Stromal cell of bone marrow (primary cell): ENCODE measurements at places on chromosomes 5 and 9.

DNA sequence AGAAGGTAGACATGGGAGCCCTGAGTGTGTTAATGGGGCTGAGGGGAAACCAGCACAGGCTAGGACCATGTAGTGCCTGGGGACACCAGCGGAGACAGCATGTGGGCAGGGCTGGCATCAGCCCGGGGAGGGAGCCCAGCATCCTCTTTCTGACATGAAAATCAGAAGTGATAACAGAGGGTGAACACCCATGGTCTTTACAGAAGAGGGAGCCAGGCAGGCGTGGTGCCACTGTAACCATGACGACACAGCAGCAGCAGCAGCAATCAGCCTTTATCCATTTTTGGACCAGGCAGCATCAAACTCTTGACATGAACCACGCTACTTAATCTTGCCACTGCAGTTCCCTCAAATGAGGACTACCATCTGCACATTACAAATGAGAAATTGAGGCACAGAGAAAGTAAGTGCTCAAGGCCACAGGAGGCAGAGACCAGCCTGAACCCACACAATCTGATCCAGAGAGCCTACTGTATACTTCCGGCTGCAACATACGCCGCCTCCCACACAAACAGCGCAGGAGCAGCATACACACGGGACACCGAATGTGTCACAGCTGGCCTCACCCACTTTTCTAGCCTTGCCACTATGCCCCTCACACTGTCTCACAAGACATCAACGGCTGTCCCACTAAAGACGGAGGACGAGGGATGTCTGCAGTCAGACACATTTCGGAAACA lies 23.8 kb downstream of the CAMSAP1 start:
- no peak for DNase-seq

DNA sequence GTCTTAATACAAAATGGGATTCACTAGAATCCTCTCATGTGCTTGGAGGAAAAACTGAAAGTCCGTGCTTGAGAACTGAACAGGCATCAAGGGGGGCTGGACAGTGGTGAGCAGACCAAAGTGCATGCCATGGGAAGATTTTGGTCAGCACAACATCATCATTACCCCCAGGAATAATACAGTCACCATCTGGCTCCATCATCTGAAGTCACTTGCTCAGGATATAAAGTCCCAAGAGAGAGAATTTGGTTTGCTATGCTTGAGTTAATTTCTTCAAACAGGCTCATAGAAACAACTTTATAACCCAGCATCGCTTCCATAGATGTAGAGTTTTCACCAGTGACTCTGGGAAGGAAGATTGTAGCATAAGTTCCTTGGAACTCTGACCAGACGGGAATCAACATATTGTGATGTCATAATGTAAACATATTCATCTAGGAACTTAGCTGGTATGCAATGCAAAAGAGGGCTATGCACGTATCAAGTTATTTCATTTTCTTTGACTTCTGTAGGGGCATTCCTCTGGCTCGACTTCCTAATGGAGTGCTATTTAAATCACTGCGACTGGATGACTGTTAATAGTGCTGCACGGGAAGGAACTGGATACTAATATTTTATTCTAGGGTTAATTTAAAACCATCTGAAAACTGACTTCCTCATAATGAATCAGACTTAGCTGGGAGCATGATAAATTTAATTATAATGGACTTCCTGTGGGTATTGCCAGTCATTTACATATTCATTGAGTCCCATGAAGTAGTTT lies 145.2 kb downstream of the MTRR start:
- DNase-seq: no peak

GRCh38 chr5:13994621-13995253 lies 50.2 kb upstream of the DNAH5 start:
- DNase-seq: no peak

DNA sequence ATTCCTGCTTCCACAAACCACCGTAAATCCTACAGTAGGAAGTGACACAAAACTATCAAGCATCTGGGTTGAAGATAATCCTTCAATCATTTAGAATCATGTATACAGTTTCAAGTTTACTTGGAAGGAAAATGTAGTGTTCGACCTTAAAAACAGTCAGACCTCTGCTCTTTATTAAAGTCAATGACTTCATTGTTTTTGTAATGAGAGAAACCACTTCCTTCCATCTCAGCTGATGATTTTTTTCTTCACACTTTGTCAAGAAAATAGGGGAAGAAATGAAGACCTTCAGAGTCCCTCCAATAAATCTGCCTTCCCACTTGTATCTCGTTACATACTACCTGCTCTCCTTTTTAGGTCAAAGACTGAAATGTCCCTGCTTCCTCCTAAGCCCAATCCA lies 30.1 kb downstream of the TUSC1 start:
- no peak for DNase-seq

DNA sequence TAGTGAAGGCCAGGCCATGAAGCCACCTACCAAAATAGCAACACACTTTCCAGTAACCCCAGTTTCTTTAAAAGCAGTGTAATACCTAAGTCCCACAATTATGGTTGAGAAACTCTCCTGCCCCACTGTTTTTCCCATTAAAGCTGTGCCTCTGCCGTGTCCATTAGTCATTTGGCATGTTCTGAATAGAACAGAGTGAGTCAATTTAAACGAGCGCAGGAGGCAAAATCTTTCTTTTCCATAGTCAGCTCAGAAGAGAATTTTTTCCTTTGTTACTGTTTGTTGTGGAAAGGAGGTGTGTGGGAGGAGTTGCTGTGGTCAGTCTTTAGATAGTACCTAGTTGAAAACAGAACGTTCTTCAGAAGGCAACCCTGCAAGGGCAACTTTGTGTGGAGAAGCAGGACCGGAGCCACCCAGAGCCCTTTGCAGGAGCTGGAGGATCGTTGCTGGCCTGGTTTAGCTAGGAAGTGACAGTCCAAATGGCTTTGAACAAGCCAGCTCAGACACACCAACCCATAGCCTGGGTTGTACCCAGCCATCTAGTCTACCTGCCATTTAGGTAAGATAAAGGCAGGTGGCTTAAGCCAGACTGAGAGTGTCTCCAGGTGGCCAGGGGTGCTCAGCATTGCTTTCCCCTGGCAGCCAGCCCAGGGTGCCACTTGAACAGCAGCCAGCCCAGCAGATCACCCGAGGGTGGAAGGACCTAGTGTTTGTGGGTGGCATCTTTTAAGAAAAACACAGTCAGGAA lies 30.4 kb downstream of the GADD45G start:
- DNase-seq: peak; percentile 62

- DNase-seq: peak; percentile 29
Measured at GRCh38 chr5:36739751-36740221, 133.4 kb downstream of the SLC1A3 start.

- DNase-seq: no peak
Measured at GRCh38 chr9:117873664-117874063, 169.5 kb downstream of the TLR4 start.

DNA sequence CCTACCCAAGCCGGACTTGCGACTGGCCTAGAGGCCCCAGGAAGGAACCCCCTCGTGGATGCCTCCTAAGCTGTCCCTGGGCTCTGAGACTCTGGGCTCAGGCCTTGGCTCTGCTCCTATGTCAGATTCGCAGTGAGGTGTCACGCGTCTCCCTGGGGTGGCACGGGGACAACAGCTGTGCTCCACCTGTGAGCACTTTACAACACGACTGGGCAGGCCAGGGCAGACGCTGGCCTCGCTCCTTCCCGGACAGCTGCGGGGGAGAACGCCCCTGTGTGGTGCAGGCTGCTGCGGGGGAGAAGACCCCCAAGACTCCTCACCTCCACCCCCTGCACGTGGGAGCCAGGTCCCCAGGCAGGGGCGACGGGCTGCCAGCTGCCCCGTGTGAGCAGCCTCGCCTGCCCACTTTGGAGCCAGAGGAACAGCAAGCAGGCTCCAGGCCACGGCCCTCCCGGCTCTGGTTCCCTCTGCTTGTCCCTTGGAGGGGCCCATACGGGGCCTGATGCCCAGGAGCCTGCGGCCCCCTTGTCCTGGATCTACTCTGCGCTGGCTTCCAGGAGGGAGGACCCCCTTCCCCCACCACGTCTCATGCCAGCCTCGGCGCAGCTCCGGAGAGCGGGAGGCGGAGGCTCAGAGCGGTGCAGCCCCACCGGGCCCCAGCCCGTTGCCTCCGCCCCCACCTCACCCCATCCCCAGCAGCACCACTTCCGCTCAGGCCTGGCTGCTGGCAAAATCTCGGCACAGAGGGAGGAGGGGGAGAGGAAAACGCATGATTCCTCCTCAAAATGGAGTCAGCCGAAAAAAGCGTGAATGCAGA lies 36.0 kb downstream of the SARDH start:
- DNase-seq: no peak

GRCh38 chr5:162209005-162209605 lies 141.5 kb downstream of the GABRG2 start:
- DNase-seq: no peak

- no peak for DNase-seq
Measured at GRCh38 chr5:120692325-120692724, 228.2 kb downstream of the PRR16 start.

GRCh38 chr5:68377733-68378132 lies 162.2 kb downstream of the PIK3R1 start:
- DNase-seq: no peak

DNA sequence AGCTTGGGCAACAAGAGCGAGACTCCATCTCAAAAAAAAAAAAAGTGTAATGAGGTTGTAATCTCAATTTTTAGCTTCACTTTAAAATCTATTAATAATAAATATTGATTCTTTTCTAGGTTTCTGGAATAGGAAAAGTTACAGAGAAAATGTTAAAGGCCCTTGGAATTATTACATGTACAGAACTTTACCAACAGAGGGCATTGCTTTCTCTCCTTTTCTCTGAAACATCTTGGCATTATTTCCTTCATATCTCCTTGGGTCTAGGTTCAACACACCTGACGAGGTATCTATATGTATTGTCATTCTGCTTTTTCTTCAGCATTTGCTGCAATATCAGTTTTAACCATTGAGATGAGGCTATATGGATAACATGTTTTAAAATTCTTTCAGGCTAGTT lies 26.6 kb upstream of the ANKDD1B start:
- no peak for DNase-seq

DNA sequence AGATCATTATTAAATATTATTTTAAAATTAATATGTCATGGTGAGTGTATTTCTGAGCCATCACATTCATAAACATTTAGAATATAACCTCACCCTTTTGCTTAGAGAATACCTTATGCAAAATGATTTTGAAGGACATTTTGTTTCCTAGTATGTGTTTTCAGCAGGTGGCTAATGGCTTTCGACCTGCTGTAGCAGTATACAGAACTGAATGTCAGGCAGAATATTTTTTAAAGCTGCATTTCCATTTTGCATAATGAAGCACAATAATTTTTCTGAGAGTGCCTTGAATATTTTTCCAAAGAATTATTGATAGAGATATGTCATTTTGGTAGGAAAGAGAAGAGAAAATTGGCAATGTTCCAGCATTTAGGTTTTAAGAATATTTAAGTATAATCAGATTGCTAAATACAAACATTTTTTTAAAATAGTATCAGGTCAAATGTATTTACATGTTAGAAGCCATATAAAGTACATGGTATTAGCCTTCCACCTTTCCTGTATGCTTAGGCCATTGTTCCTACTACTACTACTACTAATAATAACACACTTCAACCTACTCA lies 42.3 kb downstream of the PAM start:
- DNase-seq: no peak

DNA sequence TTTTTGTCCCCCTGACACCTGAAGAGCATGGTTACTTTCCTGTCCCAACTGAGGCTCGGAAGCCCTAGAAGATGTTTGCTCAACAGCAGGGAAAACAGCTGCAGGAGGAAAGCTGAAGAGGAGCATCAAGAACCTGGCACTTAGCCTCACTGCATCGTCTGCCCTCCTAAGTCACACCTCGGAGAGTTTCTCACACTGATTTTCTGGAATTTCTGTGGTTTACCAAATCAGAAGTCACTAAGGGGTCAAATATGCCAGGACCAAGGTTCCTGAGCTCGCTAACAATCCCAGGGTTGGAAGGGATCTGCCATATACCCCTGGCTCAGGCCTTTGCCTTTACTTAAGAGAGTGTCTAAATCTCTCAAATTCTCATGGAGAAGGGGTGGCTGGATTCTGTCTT lies 5.3 kb downstream of the IL12B start:
- no peak for DNase-seq

GRCh38 chr9:75903785-75904360 lies 13.4 kb downstream of the PCSK5 start:
- DNase-seq: peak; percentile 31

DNA sequence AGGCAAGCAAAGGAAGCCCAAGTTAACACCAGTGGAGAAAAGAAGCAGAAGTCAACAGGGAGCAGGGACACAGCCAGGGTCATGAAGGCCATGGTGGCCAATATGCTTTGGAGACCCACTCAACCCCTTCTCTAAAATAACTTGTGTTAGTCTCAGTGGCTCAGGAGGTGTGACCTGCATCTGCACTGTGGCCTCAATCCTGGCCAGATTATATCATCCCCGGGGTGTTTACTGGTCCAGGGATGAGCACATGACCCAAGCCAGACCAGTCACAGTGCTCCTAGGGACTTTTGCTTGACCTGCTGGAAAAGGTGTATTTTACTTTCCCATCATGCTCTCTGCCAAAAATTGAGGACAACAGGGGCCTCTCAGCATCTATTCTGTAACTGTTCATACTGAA lies 105.2 kb downstream of the DPYSL3 start:
- no peak for DNase-seq

- no peak for DNase-seq
Measured at GRCh38 chr5:14777187-14777586, 94.4 kb downstream of the ANKH start.

- DNase-seq: no peak
Measured at GRCh38 chr9:27400334-27400880, 103.5 kb upstream of the EQTN start.

DNA sequence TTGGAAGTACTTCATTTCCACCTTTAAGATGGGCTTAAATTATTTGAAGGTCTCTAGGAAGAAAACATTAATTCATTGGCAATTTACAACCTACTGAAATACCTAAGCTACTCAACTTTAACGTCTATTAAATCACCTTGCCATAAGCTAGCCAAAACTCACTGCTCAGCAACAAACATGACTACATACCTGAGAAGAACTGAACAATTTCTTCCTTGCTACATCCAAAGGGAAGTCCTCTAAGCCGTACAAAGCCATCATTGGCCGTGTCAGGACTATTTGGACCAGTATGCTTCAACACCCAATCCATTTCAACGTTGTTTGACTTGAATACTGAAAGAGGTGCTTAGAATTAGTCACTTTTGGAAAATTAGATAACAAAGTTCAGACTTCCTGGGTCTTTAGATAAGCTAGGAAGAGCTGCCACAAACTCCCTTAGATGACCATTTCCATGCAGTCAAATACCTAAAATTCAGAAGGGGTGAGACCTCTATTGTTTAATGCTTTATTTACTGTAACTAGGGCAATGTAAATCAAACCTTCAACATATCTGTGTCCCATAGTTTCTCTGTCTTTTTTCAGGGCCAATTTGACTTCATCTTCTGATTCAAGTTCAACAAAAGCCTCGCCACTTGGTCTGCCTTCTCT lies 2.6 kb downstream of the HNRNPH1 start:
- DNase-seq: no peak
